ENCODE measurements at places on chromosomes 13 and 19.

GRCh38 chr19:30229525-30230174 lies 142.5 kb upstream of the ZNF536 start:
- no peak for DNase-seq

DNA sequence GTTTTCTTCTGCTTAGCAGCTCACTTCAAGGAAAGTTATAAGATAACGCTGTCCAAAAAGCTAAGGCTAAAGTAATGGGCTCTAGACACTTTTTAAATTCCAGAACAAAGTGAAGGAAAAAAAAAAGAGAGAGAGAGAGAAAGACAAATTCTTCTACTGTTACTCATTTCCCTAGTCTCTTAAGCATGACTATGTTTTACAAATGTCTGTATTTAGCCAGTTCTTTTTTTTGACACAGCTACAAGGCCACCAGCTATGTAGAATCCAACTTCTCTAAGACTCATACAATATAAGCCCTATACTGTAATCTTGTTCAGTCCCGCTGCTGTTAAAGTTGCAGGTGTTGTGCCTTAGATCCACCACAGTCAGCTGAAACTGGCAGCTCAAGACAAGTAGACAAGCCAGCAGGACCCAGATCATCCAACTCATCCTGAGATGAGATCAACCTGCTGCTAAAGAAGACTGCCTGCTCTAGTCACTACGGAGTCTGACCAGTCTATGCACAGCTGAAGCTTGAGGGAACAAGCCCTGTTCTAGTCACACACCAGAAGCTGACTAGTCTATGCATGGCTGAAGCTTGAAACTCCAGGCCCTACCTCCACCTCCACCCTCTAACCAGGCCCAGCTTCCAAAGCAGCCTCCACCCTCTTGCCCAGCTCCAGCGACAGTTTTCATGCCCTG lies 10.3 kb upstream of the ZNF83 start:
- DNase-seq, result no peak

DNA sequence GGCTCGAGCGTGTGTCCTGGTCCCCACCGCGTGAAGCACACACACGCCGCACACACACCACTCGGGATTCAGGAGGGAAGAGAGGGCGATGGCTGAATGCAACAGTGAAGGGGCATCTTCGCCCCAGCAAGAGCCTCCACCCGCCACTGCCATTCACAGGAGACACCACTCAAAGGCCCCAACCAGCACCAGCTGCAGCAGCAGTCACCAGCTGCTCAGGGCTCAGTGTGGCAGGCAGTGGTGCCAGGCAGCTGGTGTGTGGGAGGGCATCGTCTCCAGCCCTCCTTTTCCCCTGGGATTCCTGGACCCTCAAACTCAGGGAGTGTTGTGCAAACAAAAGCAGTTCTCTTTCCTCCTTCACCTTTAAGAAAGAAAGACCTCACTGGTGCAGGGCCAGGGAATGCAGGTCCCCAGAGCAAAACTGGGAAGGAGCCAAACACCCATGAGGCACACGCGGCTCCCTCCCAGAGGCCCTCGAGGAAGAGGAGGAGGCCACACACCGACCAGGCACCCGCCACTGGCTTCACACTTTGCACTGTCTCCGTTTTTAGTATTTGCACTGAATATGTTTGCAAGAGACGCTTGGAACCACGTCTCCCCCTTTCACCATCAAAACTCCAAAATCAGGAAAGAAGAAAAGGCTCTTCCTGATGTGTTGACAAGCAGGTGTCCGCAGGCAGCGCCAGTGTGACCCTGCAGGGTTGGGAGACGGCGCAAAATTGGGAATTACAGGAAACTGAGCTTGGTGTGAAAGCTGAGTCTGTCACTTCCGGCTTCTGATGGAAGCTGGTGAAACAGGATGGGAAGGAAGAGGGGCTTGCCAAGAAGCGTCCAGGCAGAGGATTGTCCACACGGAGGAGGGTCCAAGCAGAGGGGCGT lies 26.4 kb upstream of the F7 start:
- DNase-seq, result no peak

GRCh38 chr19:19405971-19406877 lies 749 bp downstream of the GATAD2A start:
- peak; percentile 55 for DNase-seq

DNA sequence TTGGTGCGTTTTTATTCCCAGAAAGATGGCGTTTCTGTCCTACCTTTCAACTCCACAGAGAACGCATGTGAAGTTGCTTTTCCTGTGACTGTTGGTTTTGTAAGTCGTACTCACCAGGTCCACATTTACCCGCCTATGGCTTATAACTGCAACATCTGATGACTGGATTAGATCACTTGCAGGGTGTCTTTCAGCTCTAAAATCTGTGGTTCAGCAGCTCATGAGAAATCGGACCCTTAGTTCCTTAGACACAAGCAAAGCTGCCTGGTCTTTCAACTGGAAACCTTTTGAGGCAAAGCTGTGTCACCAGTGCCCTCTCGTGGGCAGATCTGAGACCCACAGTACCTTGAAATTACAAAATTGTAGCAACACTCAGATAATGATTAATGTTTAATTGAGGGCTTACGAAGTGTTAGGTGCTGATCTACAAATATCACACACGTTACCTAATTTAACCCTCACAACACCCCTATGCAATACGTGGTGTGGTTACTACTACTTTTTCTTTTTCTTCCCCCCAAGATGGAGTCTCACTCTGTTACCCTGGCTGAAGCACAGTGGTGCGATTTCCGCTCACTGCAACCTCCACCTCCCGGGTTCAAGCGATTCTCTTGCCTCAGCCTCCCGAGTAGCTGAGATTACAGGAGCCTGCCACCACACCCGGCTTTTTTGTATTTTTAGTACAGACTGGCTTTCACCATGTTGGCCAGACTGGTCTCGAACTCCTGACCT lies 65.4 kb downstream of the RUBCNL start:
- peak; percentile 78 for DNase-seq

GRCh38 chr13:66655847-66656454 lies 574.2 kb downstream of the PCDH9 start:
- DNase-seq, result no peak

GRCh38 chr19:29576761-29577648 lies 29.1 kb upstream of the POP4 start:
- DNase-seq, result no peak

DNA sequence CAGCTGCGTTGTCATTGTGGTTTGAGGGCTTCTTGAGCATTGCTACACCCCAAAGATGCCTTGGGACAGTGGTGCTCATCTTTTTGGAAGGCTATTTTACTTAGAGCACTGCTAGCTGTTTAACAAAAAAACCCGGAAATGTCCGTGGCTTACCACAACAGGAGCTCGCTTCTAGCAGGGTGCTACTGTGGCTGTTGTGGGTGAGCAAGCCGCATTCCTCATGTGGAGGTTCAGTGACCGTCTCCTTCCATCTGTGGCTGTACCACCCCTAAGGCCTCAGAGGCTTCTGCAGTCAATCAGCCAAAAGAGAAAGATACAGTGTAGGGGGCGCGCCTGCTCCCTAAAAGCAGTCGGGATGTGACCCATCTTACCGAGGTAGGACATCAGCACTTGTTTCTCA lies 1004.2 kb downstream of the UQCRFS1 start:
- DNase-seq, result no peak

DNA sequence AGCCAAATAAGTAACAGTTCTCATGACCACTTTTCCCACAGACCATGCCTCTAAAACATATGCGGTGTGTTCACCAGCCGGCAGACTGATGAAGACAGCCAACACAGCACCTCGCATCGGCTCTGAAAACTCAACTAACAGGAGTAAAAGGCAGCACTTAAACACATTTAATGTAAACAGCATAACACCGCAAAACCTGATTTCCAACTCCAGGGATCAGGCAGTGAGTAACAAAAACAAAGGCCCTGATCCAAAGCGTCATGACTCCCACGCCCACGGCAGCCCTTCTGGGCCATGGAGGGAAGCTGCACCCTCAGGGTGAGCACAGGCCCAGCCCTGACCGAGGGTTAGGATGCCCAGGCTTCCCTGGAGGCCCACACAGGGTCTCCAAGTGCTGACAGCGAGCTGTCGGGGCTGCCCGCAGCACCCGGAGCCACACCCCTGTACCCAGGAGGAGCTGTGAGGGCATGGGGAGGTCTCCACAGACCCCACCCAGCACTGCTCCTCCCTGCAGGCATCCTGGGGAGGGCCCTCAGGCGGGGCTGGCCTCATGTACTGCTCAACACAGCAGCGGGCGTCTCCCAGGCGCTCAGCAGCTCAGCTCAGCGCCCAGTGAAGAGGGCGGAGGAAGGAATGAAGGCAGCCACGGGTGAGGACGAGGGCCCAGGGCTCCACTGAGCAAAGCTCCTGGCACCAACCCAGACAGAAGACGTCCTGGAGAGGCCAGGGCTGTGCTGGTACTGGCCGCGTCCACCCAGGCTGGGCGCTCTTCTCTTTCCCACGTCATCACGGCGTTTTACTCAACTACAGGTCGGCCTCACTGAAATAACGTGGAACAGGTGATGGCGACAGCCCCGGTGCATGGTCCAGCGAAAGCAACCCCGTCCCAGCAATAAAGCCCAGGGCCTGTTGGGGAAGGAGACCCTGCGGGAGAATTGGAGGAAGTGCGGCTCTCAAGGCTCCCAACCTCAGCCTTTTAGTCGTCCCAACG lies 53.7 kb downstream of the RASA3 start:
- DNase-seq, result no peak

GRCh38 chr13:97057176-97057575 lies 62.9 kb upstream of the OXGR1 start:
- DNase-seq, result no peak

- peak; percentile 42 for DNase-seq
Observed at GRCh38 chr19:40217934-40218890, at the start of gene TTC9B. TTC9B (minus strand) TSS chr19:40218384; CDS start chr19:40218381, 3 bp downstream.

GRCh38 chr19:49359851-49360820 lies 2.1 kb downstream of the TEAD2 start:
- DNase-seq, result no peak

DNA sequence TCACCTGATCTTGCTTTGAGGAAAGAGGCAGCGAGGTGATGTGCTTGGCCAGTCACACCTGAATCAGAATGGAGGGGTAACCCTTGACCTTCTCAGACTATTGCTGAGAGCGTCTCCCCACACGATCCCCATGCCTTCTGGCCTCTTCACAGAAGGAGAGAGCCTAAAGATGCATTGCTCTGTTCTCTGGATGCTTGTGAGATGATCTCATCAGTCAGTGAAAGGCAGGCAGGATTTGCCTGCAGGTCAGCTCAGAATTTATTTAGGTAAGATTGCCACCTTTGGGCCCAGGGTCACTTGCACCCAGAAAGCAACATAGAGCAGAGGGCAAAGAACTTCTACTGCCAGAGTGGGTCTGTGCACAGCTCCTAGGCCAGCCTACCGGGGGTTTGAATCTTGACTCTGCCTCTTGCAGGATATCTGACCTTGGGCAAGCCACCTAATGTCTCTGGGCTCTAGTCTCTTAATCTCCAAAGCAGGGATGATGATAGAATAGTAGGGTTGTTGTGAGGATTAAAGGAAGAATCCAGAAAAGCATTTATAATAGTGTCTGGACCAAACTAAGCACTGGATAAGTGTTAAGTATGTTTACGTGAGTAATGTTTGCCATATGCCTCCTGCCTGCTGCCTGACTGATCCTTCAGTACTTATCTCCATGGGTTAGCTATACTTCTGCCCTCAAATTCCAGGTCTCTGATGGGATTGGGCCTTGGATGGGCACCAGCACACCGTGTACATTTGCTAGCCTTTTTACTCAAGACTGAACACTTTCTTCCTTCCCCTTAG lies 8.4 kb upstream of the FLT1 start:
- no peak for DNase-seq

GRCh38 chr13:34114581-34114980 lies 296.6 kb downstream of the RFC3 start:
- no peak for DNase-seq

DNA sequence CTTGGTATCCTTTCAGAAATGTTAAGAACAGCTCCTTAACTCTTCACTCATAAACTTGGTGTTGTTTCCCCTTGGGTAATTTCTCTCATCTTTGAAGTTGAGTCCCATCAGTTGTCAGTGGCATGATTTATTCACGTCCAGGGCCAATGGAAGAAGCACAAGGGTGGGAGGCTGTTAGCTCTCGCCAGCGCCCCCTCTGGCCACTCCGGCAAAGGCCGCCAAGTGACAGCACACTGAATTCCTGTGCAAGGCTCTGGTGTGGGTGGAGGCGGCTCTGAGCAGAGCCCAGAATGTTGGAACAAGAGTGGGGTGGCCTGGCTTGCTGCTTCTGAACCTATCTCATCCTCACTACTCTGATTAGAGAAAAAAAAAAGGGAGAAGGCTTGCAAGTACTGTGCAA lies 13.1 kb upstream of the MEDAG start:
- no peak for DNase-seq

DNA sequence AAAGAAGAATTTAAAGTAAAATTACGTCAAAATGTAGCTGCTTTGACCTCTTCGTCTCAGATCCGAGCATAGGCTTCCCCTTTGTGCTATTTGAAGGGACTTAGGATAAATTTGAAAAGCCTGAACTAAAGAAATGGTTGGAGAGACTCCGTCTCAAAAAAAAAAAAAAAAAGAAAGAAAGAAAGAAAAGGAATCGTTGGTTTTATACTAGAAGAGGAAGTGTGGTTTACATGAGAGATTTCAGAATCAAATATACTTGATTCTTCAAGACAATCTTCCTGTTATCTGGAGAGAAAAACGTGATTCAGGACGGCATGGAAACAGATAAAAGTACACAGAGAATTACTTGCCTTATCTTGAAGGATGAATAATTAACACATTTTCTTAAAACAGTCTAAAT lies 474 bp upstream of the ZNF780B start:
- DNase-seq, result no peak

- DNase-seq, result peak; percentile 88
Observed at GRCh38 chr19:40690693-40691420, 406 bp upstream of the NUMBL start.

- DNase-seq, result no peak
Observed at GRCh38 chr19:34732612-34733211, 1.3 kb upstream of the ZNF181 start.

DNA sequence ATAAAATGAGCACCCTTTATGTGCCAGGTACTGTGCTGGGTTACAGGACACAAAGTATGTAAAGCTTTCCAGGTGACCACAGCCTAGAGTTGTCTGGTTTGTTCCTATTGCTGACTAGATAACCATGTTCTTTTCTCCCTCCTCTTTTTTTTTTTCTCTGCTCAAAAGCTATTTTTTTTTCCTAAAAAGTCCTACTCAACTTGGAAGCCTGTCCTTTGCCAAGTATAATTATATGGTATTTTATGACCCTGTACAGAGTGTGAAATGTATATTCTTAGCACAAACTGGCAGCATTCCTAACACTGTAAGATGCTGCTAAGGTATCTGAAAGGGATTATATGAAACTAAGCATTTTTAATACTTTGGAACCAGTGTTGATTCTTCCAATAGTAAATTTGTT lies 171.0 kb downstream of the GPC6 start:
- DNase-seq, result no peak

DNA sequence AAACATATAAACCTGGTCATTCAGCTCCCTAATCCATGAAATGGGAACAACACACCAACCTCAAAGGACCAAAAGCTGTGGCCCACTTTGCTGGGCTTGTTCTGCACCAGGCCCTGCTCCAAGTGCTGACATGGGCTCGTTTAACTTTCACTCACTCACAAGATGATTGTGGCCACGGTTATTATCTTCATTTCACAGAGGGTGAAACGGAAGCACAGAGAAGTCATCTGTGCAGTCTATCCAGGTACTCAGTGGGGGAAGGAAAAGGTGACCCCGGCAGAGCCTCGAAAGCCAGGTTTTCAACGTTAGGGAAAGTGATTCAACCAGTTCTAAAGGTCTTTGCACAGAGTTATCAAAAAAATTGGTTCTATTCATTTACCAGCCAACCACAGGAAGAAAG lies 68.0 kb downstream of the CRYL1 start:
- no peak for DNase-seq

- no peak for DNase-seq
Observed at GRCh38 chr13:46320821-46321220, 66.2 kb downstream of the RUBCNL start.
